KBM-7 (cell line): ENCODE measurements at places on chromosomes 16 and 17.

DNA sequence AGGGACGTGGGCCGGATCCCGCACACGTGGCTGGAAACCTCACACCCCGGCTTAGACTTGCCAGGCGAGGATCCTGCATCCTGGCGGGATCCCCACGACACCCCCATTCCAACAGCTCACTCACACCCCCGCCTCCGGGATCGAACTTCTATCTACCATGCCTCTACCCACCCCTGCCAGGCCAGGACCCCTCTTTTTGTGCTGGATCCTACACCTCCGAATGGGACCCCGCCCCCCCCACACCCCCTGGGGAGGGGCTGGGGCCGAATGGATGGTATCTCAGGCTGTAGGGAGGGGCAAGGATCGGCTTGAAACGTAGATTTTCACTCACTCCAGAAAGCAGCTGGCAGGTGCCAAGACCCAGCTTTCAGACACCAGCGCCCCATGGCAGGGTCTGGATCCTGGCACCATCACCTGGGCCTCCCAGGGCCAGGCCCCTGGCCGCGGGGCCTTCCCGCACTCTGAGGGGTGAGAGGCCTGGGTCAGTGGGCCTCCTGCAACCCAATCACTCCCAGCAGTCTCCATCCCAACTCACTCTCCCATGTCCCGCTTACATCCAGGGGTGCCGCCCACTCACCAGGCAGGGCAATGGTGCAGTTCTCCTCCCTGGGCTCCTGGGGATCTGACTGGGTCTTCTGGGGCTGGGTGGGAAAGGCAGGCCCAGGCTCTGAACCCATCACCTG is 6.7 kb downstream of the PRSS36 start:
- DNase-seq: no peak

DNA sequence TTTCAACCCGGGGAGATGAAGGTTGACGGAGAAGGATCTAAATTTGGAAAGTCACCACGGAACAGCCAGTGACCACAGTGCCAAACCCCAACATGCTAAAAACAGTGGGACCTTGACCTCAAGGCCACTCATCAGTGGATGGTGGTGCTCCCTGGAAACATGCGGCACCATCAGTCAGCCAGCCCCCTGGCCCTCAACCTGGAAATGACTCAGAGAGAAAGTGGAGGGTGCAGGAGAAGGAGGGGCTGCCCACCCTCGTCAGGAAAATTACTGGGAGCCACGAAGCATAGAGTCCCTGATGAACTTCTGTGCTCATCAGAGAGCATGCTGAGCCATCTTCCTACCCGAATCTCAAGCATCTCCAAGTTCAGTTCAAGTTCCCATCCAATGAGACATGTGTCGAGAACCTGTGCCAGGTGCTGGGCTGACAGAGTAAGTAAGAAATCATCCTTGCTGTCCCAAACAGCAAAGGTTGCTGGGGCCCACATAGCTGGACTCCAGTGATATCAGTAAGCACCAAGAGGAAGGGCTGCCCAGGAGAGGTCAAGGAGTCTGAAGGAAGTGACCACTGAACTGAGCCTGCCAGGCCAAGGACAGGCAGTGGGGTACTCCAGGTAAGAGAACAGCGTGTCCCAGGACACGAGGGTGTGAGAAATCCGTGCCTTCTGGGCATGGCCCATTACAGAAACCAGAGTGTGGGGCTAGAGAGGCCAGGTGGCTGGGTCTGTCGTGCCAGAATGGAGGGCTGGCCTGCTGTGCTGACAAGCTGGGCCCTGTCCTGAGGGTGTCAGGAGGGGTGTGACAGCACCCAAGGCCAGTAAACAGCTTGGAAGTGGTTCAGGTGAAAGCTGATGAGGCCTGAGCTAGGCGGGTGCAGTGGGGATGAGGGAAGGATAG is 5.2 kb downstream of the PECAM1 start:
- DNase-seq: no peak

GRCh38 chr16:61681124-61681523 is 355.1 kb downstream of the CDH8 start:
- DNase-seq: no peak

DNA sequence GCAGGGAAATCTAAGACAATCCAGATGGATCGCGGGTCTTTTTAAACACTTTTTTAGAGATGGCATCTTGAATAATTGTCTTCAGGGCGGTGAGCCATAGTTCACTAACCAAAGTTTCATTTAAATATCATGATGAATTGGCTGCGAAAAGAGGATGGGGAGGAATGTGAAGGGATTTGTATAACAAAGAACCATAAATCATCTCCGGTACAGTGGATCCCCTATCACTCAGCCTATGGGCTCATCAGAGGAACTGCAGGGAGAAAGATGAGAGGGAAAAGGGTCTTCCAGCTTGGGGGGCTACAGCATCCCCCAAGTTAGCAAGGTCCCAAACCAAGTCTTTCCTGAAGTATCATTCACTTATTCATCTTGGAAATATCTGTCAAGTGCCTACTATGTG is 16.7 kb upstream of the DDX52 start:
- DNase-seq: no peak

GRCh38 chr17:38602956-38603785 is 2.6 kb downstream of the SRCIN1 start:
- DNase-seq: no peak

DNA sequence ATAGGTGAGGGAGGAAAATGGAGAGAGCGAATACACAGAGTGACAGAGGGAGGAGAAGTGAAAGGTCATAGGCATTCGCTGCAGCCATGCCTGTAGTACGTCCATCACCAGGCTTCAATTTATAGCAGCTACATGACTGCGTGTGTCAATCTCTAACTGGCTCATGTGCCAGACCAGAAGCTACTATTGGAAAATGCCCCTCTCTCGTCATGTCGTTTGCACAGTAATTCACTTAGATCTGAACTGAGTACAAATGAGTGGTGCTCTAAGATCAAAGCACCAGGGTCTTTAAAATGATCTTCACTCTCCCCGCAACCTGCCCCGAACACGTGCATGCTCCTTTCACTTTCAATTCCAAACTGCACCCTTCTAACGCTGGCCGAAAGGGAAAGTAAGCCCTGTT is 51.3 kb downstream of the ADCY9 start:
- no peak for DNase-seq

GRCh38 chr17:74525781-74526288 is 5.4 kb downstream of the CD300LB start:
- DNase-seq: no peak

GRCh38 chr16:71627731-71628181 is 1.8 kb downstream of the MARVELD3 start:
- no peak for DNase-seq

- no peak for DNase-seq
These were observed 156.5 kb downstream of the RGS9 start for GRCh38 chr17:65293584-65294180.

DNA sequence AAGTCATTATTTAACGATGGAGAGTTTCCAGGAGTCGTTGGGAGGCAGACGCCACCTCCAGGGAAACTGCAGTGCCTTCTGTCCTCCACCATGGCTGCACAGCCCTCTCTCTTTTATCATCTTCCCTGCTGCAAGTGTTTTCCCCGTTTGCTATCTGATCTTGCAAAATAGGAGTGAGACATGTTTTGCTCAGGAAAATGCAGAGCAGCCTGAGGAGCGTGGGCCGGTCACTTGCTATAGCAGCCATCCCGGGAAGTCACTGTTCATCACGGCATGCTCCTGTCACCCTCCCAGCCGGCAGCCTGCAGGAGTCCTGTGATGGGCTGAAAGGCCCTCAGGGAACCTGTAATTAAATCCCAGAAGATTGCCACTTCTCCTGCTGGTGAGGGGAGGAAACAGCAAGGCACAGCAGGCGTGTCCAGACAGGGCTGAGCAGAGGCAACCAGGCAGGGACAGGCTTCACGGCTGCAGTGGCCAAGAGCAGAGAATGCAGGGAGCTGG is 143.1 kb downstream of the GSG1L start:
- DNase-seq: no peak

DNA sequence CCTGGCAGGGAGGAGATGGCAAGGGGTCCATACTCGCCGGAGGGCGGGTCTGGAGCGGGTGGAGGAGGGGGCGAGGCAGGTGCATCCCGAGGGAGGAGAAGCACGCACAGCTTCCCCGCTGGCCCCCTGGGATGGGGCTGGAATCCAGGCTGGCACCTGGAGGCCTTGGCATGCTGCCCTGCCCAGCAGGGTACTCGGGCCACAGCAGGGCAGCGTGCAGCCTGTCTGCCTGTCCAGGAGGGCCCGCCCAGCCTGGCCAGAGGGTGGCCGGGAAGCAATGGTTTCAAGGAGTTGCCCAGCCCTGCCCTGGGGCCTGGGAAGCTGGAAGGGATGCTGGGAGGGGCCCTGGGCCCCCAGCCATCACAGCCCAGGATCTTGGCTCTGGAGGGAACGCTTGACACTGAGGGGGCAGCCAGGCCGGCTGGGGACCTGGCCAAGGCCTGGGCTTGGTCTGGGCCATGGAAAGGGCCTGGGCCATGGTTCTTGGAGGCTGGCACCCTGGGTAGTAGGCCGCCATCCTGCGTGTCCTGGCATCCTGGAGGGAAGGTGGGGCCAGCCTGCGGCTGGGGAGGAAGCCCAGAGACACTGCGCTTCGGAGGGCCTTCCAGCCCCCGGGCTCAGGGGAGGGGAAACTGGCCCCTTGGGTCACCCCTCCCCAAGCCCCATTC is 1.1 kb downstream of the GLIS2 start:
- no peak for DNase-seq

DNA sequence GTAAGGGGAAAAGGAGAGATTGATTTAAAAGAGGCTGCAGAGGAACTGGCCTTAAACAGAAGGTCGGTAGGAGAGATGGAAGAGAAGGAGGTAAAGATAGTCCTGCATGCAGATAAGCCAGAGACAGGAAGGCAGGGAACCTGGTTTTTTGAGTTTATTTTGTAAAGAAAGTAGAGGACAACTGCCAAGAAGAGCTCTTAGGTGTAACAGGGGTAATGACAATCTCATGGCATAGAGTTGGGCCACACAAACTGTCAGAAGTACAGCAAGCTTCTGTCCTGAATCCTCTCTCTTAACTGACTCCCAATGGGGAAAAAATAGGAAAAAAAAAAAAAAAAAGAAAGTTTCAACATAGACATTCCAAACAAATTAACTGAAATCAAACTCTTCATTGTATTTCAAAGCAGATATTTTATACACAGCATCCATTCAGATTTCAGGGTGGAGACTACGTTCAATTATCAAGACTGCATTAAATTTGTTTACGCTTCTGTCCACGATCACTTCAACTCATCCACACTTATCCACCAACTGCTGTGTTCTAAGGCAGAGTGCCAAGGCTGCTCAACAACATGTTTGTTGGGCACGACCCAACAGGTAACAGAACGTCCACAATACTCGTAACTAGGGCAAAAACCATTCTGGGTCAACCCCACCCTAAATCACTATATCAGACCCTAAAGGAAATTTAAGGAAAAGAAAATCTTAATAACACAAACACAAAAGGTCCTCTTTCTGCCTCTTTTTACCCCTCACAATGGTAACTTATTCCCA is 34.9 kb downstream of the USP31 start:
- no peak for DNase-seq

GRCh38 chr17:73851921-73852320 is 207.7 kb upstream of the SDK2 start:
- DNase-seq: no peak

DNA sequence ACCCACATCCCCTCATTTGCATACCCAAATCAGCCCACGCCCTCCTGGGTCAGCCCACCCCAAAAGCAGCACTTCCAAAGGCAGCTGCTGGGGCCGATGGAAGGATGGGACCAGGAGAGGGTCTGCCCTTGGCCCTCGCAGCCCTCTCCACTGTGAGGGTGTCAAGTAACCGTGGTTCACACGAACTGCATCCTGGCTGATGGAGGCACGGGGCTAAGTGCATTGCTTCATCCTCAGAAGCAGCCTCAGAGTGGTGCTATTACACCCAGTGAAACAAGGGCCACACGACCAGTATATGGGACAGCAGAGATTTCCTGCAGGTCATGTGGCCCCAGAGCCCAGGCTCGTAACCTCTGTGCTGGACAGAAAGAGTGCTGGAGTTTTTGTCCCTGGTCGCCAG is 13.2 kb upstream of the ATP2A3 start:
- DNase-seq: no peak

- peak; percentile 87 for DNase-seq
These were observed 39.3 kb downstream of the MYO18A start for GRCh38 chr17:29140631-29141513.

GRCh38 chr17:47955497-47956461 is 1.9 kb downstream of the PRR15L start:
- DNase-seq: no peak

DNA sequence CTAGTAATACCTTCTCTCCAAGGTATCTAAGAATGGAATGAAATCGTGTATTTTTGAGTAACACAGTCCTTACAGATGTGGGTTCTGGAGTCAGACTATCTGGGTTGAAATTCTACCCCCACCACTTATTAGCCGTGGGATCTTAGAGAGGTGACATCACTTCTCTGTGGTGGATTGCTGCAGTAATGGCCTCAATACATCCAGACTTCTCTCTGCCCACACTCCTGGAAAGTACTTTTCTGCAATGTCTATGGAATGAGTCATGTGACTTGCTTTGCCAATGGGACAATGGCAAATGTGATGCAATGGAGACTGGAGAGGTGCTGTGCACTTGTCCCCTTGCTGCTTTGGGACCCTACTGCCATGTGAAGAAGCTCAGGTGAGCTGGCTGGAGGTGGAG is 418.2 kb downstream of the HAPSTR1 start:
- DNase-seq: no peak

DNA sequence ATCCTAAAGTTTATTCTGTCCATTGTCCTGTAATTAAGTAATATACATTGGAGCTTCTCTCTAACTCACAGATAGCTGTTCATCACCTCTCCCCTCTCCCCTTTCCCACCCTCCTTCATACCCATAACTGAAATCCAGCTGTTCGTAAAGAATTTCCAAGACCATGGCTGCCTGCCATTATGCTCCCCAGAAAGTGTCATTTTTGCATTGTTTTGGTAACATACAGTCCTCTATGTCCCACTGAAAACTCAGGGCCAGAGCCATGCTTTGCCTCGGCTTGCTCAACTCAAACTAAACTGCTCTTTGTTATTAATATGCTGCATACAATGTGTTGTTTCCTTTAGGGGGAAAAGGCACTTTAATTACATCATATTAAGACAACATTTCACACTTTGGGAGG is 132.0 kb downstream of the MRTFB start:
- no peak for DNase-seq

GRCh38 chr17:4711661-4712181 is 1.3 kb downstream of the ARRB2 start:
- peak; percentile 92 for DNase-seq

GRCh38 chr17:14203388-14203787 is 33.3 kb downstream of the CDRT15 start:
- no peak for DNase-seq
